Stimulated activated CD4-positive, alpha-beta T cell treated with anti-CD3 and anti-CD28 coated beads, Interleukin-1b, Interleukin-23, amount 100 ng/mL, for 1 hour (primary cell): ENCODE measurements at places on chromosomes 4 and X.
A peak's percentile ranks its signal among the peaks of the same experiment; 100 is the strongest.

- no peak for DNase-seq
Measured at GRCh38 chr4:74114234-74114633, 15.2 kb upstream of the CXCL2 start.

DNA sequence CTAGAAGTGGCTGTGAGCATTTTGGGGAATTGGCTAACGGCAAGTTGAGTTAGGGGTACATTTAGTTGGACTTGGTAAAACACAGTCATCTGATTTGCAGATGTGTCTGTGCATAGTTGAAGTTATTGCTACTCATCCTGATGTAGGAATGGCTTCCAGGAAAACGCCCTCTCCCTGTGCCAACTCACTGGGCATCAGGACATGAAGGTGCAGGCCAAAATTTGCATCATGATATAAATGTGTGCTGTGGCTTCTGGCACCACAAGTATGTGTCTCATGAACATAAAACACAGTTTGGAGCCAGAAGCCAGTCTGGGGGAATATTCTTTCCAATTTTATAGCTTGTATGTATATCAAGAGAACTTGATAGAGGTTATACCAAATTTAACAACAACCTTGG, 54.2 kb upstream of the CBR4 start:
- DNase-seq, result no peak

DNA sequence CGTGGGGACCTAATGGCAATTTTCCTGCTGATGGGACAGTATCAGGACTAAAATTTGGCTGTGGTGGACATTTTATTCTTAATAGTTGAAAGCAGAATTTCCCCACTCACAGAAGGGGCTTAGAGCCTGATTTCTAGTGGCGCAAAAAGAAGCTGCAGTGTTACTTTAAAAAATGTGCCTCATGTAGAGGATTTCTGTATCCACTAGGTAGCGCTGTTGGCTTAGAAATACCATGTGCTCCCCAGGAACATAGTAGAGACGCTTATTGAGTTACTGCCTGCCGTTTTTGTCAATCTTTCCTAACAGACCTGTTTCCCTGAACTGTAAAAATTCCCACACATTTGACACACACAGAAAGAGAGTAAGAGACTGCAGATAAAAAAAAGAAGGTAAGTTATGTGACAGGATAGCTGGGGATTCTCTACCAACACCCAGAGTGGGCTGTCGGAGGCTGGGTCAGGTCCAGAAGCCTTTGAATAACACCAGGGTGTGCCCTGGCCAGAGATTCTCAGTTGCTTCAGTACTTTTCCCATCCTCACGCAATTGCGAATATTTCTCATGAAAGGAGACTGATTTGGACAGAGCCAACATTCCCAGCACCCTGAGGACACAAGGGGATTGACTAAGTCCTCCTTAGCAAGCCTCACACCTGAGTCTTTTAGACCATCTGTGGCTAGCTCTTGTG, 88.4 kb downstream of the ZXDA start:
- no peak for DNase-seq

DNA sequence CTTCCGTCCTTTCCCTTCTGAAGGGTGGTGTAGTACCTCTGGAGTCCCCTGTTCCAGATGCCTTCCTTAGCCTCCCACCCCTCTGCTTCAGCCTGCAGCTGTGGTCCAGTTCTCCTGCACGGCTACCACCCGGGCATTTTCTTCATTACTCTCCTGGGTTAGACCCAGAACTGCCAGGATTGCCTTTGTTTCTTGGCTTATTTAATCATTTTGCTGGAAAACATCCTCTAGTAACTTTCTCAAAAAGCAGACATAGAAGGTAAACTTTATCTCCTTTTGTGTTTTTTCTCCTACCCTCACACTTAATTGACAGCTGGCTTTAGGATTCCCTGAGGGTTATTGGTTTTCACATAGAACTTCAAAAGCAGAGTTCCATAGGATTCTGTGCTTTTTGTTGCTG, 20.2 kb downstream of the ANAPC4 start:
- DNase-seq, result no peak

DNA sequence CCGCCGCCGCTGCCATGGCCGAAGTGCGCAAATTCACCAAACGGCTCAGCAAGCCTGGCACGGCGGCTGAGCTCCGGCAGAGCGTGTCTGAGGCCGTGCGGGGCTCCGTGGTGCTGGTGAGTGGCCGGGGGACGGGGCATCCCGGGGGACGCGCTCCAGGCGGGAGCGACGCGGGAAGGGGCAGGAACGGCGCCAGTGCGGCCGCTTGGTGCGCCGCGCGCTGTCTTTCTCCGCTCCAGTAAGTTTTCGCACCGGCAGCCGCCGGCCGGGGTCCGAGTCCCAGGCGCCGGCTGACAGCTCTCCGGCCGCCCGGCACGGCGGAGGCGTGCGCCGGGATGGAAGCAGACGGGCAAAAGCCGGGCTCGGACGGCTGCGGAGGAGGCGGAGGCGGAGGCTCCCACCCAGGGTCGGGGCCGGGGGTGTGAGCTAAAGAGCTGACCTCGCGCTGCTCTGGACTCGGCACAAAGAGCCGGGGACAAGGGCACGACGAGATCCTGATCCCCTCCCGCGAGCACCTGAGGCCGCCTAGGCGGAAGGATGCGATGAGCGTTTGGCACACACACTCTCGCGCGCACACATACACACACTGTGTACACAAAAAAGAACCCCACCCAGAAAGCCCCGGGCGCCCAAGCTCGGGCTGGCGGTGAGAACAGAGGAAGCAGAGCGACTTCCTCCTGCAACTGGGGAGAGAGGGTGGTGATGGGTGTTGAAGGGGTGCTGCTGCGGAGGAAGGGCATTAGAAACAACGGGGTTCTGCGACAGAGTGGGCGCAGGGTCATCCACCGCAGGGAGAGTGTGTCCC, 545 bp downstream of the DOCK11 start:
- DNase-seq, result peak; percentile 37

DNA sequence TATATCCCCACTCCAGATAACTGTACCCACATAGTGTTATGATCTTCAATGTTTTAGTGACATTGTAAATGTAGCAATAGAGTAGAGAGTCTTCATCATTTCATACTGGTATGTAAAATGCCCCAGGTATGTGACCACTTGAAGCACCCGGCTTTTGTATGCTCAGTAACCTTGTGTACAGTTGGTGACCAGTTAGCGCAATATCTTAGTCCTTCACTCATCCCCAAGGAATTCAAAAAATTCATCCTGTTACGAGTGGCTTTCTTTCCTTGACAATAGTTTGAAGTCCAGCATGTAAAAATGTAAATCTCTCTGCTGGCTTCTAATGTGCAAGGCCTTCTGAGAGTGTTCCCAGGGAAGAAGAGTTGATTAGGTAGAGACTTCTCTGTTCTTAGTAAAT, 145.6 kb downstream of the ARX start:
- no peak for DNase-seq

GRCh38 chr4:3745886-3746656, 20.1 kb upstream of the ADRA2C start:
- no peak for DNase-seq

- no peak for DNase-seq
Measured at GRCh38 chr4:10893395-10893794, 208.8 kb upstream of the CLNK start.

GRCh38 chrX:106903291-106903824, at the start of gene RIPPLY1:
Gene RIPPLY1 (minus strand): TSS chrX:106903341. CDS start chrX:106903287, 54 bp downstream.
- no peak for DNase-seq

GRCh38 chr4:184383497-184384055, 90.8 kb downstream of the IRF2 start:
- DNase-seq, result no peak

DNA sequence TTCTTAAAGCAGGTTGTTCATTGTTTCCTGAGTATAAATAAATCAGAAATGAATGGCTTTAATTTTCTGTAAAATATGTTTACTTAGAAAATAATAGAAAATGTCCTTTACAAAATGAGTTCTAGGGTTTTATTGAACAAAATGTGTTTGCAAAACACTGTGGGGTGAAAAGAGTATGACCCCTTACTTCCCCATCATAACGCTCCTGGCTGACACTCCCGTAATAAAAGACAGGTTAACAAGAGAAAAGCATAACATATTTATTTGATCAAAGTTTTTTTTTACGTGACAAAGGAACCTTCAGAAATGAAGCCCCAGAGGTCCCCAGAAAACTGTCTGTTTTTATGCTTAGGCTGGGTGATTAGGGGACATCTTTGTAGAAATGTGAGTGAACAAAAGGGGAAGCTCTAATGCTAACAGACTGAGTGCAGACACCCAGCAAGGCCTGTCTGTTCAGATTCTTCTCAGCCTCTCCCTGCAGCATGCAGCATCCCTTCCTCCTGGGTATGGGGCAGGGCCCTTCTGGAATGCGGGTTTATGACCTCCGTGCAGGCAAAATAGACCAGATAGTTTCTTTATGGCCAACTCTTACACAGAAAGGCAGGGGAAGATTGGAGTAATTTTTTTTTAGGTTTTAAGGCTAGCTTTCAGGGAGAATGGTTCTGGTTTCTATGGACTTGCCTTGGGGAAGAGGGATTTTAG, 26.1 kb downstream of the ZFP42 start:
- no peak for DNase-seq

DNA sequence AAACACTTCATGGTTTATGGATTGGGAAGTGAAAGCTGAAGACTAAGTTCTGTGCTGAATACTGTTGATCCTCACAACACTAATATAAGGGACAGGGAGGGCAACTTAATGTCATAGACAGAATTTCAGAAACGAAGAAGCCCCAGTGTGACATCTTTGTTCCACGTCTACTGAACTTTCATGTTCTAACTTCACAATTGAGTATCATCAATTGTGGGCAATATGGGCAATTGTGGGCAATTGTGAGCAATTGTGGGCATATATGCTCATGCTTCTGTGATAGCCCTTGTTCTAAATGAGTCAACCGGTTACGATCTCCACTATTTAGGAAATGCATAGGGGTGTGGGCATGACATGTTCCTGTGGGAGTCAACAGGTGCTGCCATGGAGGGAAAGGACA, 33.7 kb downstream of the CYBB start:
- DNase-seq, result no peak

DNA sequence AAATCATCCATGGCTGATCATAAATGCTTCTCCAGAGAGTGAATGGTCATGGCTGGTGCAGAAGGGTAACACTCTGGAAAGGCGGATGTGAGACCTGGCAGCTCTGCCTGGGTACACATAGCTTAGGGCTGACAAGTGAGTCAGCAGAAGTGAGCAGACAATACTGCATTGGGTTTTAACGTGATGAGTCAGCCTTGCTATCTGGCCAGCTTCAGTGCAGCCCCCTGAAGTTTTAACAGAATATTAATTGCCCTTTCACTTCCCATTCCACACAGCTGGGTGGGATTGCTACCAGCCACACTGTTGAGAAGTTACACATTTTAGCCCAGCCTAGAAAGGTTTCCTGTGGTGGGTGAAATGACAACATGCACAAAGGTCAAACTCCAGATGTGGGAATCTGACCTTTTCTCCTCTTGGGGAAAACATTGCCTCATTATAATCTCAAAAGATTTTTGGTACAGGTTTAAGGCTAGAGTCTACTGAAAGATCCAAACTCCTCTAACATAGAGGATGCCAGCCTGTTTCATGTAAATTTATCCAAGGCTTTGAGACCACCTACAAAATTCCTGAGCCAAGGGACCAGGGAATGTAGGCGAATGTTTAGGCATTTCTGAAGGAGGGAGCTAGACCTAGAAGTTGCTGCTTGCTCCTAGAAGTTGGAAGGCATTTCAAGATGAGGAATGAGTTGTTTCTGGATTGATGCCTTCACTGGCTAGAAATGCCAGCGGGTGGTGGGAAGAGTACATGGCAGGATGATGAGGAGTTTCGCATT, 230.3 kb upstream of the PGRMC2 start:
- no peak for DNase-seq

GRCh38 chr4:8082517-8083055, 76.0 kb downstream of the ABLIM2 start:
- no peak for DNase-seq

DNA sequence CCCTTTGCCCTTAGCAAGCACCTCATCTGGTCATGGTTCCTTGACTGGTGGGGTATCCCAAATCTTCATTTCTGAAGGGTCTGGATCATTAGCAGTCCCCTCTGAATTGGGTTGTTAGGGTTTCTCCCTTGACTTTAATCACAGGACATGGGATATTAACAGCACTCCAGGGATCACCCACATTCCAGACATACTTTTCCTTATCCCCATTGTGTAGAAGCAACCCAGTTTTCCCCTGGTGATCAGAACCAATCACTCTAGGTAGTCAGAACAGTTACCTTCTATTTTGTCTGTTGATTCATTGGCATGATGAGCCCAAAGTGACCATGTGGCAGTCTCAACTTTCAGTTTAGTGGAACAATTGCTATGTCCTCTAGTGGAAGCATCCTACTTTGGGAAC, 29.1 kb upstream of the GRSF1 start:
- no peak for DNase-seq

- no peak for DNase-seq
Measured at GRCh38 chrX:37854748-37855147, 7.4 kb upstream of the DYNLT3 start.

- no peak for DNase-seq
Measured at GRCh38 chr4:124331781-124332180, 380.8 kb downstream of the ANKRD50 start.

DNA sequence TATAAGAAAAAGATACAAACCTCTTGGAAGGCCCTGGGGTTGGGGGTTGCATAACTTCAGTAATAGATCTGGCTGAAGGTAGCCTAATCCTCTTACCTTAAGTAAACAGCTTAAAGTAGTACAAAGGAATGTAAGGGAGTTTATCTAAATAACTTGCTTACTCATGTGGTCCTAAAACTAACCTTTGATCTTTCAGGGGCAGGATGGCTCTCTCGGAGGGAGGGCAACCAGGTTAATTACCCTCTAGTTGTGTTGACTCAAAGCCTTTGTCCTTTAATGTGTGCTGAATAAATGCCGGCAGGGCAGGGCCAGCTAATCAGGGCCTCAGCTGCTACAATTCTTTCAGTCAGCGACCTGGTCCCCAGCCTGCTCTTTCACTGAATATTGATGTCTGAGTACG, 822.0 kb upstream of the SLIT2 start:
- no peak for DNase-seq
